ENCODE measurements at places on chromosomes 1 and 21. TPM values are rescaled to one million over a fixed set of nuclear protein-coding genes. Genes with fewer than 3 reads are reported as not detected.

Gene BACE2
- polyA plus RNA-seq = 28.0 TPM

Gene EVI5
- polyA plus RNA-seq = 24.3 TPM

Gene S100A4
- polyA plus RNA-seq = 29.0 TPM

Gene PRKAA2
- 22.5 TPM for polyA plus RNA-seq

- no peak for DNase-seq
Observed at GRCh38 chr1:208935517-208936187, 647.9 kb upstream of the CAMK1G start.

DNA sequence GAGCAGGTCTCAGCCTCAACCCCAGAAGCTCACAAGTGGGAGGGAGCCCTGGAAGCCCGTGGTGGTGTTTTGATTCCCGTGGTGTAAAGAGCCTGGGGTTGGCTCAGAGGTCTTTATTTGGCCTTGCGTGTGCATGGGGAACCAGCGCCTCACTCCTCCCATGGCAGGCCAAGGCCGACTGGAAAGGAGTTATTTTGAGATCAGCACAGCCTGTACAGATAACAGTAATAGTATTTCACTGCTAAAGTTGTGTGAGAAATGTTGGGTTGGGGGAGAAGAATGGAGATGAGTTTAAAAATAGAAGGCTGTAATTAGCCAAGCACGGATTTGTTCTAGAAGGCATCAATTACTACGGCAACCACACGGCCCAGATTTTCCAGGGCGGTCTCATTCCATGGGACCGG is 186.5 kb downstream of the DYRK1A start:
- DNase-seq = no peak

- no peak for DNase-seq
Observed at GRCh38 chr1:204572923-204573922, 57.0 kb downstream of the MDM4 start.

DNA sequence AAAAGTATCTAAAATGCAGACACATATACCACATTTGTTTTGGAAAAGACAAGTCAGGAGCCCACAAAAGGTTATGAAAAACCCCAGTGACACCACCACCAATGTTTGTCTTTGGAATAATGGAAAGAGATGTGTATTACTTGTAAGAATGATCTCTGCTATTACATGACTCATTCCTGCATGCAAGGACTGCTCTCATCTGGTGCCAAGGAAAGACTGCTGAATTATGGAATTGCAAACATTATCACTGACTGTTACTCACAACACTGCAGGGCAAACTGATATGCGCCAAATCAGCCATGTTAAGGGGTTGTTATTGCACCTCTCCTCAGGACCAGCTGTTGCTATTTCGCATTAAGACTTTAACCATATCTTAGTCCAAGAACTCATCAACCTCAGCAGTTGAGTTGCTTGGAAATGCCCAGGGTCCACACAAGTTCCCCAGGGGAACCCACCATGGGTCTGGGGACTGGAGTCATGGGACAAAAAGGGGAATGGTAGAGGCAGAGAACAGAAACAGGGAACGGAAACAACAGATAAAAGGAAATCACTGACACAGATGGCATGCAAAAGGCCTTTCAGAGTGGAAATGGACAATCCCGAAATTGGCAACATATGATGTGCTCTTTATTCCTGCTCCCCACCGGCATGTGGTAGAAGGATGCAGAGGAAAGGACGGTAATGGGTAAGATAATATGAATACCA is 34.4 kb downstream of the CAPZB start:
- no peak for DNase-seq

Measured in left kidney (tissue), 8 donors.